NCI-H187 treated with DMSO at 0.1 percent for 48 hours (cell line): ENCODE measurements at places on chromosomes 7 and 10.

GRCh38 chr7:115267503-115267902 lies 345.6 kb downstream of the MDFIC start:
- DNase-seq = no peak

DNA sequence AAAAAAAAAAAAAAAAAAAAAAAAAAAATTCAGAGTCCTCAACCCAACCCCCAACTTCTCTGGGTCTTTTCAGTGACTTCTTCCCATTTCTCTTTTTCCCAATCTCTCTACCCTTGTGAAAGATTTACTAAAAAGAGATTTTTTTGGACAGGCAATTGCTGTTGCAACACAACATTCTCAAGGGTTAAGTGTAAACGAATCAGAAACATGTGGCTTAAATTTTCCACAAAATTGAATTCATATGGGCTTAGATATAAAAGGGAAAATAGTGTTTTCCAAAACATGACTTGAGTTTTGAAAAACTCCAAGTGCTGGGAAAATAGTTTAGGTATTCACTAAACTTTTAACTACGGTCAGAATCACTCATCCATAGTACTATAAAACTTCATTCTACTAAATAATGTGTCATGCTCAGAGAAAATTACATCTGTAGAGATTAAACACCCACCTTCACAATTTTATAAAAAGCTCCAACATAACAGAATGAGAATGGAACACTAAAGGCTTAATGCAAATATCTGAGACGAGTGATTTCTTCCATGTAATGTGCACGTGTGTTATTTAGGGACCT lies 643.1 kb downstream of the PARD3 start:
- DNase-seq = no peak

- DNase-seq = no peak
Measured at GRCh38 chr10:119495021-119495505, 47.5 kb downstream of the RGS10 start.

DNA sequence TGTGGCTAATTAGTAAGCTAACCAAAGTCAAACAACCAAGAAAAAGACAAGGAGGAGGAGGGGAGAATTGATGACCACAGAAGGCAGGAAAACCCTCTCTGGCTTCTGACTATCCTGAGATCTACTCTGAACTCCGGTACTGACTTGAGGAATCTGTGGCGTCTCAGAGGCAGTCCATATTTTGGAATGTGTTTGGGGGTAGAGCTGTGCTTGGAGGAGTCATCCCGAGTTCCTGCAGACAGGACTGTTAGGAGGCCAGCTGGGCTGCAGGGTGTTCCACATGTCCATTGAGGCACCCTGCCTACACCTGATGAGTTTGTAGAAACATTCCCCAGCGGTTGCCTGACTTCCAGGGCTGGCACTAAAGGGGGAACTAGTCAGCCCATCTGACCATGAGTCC lies 91.6 kb downstream of the PLCE1 start:
- no peak for DNase-seq

GRCh38 chr10:17232276-17232960 lies 4.4 kb downstream of the VIM start:
- no peak for DNase-seq

DNA sequence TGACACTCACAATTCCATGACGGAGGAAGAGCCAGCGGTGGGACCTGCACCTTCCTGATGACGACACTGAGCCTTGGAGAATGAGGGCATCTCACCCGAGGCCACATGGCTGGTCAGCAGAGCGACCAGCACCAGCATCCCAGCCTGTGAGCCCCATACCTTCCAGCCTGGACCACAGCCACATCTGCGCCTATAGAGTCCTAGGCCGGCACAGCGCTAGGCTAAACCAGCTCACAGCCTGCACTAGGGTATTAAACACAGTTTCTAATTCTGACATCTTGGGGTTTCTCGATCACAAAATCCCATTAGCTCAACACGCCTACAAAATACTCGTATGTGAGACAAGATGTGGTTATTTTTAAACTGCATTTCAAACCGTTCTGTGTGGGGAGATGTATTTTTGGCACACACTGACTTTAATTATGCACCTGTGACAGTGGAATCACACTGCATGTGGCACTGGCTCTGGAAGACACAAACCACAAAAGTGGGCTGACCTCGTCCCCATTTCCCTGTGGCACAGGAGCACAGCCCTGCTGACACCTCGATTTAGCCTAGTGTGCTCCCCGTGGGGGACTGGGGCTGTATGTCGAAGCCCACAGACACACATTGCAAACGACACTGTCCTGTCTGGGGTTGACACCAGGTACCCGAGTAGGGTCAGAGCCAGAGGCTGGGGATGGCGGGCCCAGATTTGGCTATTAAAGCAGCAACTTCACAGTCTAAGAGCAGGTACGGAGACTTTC lies 32.5 kb downstream of the CPXM2 start:
- DNase-seq = no peak

DNA sequence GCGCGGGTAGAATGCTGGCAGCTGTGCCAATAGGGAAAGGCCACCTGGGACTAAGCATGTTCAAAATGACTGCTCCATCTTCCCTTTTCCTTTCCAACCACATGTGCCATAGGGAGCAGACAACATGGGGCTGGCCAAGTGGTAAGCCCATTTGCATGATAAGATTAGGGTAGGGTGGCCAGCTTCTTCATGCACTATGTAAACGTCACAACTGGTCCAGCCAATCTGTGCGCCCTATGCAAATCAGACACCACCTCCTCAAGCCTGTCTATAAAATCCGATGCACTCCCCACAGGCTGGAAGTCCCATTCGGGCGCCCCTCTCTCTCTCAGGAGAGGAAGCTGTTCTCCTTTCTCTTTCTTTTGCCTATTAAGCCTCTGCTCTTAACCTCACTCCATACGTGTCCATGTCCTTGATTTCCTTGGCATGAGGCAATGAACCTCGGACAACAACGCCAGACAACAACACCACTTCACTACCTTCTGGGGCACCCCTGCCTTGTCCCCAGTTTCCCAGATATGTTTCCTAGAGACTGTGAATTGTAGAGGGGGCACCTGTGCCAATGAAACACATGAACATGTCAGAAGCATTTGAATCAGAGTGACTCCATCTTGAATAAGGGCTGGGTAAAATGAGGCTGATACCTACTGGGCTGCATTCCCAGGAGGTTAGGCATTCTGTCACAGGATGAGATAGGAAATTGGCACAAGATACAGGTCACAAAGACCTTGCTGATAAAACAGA lies 19.1 kb upstream of the EXOC6 start:
- no peak for DNase-seq

DNA sequence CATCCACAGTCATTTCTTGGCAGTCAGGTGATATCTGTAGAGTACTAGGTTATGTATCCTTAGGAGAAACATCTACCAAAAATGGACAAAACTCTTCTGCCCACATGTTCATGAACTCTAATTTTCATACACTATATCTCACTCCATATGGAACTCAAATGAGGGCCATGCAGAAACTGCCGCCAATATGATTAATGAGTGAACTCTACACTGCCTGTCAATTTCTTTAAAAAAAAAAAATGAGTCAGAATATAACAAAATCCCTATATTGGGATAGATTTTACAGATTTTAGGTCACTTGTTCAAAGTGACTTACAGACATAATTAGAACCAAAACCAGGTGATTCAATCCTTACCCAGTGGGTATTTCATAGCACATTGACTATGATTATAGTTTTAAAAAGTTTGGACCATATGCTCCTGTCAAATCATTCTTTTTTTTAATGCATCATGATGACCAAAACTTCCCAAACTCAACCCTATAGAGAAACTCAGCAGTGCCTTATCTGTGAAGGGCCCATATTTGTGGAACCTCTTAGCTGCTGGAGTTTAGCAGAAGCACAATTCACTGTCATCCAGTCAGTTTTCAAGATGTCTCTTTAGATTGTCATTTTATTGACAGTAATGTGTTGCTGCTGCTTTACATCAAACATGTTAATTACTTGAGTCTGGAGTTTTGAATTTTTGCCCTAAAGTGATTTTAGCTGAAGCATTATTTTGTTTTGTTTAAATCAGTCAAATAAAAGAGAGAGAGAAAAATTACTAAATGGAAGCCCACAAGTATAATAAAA lies 11.1 kb downstream of the LRRN3 start:
- DNase-seq = no peak

DNA sequence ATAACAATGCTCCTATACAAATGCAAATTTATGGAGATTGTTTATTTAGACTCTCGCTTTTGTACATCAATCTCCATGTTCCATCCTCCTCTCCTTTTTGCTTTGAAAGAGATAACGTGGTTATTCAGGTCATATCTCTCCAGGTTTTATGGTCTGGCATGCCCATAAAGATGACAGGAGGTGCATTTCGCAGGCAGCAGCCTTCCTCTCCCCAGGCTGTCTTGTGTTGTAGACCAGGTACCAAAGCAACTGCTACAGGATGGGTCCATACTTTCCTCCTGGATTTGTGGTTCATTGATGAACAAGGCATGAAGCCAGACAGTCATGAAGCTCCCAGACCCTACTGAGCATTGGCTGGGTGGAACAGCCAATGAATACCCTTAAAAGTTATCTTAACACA lies 400.2 kb upstream of the NPVF start:
- no peak for DNase-seq

DNA sequence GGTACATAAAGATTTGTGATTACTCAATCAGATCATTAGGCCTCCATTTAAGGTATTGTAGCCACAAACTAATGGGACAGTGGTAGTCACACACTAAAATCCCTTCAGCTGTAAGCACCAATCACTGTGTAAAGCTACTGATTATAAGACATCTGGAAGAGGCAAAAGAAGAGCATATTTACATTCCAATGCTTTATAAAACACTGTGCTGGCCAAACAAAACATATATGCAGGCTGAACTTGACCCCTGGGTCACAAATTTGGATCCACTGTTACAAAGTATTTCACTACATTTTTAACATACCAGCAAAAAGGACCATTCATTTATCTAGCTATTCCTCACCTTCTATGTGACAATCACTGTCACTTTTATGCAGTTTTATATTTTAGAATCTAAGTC lies 41.4 kb upstream of the ANLN start:
- DNase-seq = no peak

GRCh38 chr7:128201067-128201689 lies 39.9 kb upstream of the LEP start:
- DNase-seq = no peak

DNA sequence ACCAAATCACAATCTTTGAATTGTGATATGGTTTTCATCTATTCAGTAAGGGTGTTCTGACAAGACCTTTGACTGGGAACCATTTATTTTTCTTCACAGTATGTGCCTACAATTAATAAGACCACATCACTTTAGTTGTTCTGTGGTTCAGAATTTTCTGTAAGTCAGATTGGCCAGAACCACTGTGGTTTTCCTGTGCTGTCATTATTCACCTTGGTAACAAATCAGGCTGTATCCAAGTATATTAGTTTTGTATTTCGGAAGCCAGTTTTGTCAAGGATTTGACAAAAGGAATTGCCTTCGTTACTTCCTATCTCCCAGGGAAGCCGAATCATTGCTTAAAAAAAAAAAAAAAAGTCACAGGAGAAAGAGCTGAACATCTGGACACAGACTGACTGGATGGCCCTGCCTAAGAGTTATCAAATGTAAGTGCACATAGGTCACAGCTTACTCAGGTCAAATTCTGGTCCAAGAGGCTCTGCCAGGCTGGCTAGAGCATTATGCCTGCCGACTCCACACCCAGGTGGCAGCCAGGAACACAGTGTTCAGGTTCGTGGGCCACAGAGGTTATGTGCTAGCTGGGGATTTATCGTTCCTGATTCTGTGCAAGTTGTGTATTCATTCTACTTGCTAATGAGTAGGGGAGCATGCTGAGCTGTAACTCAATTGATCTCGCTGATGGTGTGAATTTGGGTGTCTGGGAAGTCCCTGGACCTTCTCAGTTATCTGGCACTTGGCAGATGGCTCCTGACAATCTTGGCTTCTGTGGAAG lies 175.3 kb downstream of the JAZF1 start:
- no peak for DNase-seq

DNA sequence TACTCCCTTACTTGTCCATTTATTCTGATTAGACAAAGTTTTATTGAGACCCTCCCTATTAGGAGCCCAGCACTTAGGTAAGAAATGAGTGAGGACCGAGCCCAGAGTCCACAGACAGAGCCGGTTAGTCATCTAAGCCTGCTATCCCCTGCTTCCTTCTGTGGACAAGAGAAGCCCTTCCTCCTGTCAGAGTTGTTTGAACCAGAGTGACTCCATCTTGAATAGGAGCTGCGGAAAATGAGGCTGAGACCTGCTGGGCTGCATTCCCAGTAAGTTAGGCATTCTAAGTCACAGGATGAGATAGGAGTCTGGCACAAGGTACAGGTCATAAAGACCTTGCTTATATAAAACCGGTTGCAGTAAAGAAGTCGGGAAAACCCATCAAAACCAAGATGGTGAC lies 109.1 kb downstream of the CPXM2 start:
- DNase-seq = no peak

GRCh38 chr7:83931968-83932367 lies 262.6 kb downstream of the SEMA3A start:
- DNase-seq = no peak

- DNase-seq = no peak
Measured at GRCh38 chr10:89904755-89905154, 203.4 kb downstream of the KIF20B start.
